ENCODE measurements at places on chromosomes 6 and 20. TPM values are rescaled to one million over a fixed set of nuclear protein-coding genes. Genes with fewer than 3 reads are reported as not detected.

DNA sequence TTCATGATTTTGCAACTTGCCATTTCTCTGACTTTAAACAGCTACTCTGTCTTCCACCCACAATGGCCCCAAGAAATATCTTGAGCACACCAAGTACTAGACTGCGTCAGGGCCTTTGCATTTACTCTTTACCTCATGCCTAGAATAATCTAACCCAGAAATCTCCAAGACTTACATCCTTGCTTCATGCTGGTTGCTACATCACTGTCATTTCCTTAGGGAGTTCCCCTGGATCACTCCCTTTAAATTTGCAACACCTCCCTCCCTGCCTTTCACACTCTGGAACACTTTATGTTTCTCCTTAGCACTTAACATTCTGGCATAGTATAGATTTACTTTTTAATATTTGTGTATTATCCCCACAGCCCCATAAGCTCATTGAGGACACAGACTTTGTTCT is 4.9 kb upstream of the ELOVL5 start:
- no peak for DNase-seq

SYCP2L gene
- total RNA-seq = 0.95 TPM

DNA sequence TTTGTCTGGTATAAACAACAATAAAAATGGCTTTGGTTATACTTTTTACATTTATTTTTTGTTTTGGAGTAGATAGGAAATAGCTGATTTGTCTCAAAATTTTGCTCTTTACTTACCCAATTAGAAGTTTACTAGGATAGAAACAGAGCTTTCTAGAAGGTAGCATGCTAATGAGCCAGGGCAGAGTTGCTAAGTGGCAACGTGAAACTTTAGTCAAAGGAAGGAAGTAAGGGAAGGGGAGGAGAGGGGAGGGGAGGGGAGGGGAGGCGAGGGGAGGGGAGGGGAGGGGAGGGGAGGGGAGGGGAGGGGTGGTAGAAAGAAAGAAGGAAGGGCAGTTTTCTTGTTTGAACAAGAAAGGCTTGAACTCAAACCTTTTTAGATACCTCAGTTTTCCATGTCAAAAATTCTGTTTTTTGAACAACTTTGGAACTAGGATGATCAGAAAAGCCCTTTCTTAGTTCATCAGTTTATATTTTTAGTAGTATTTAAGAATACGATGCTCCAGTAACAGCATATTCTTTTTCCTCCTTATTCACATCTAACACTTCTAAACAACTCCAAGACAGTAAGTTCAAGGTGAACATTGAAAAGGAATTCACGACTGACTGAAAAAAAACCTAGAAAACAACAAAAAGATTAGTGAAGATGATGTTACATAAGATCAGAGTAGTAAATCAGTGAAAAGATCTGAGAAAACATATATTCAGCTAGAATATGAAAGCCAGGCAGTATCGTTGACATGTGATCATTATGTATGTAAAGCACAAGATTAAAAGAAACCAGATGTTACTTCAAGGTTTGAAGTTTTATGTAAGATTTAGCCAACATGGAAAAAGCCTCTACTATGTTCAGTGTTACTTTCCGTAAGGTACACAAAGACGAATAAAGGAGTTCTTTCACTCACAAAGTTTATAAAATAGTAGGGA is 263.4 kb downstream of the ARHGAP18 start:
- DNase-seq = no peak

MROH8 gene
- total RNA-seq = 4.0 TPM

DNA sequence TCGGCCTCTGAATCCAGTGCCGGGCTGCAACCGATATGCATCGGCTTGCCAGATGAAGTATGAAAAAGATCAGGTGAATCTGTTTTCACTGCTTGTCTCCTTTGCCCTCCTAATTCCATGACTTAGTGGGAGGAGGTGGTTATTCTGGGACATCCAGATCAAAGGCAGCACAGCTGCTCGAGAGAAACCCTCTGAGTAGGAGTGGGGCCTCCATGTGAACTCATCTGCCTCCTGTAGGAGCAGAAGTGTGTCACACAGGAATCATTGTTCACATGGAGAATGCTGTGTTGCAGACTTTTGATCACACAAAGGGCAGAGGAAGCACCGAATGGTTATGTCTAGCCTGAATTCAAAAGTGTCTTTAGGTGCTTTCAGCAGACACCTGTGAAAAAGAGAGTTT is 73.1 kb upstream of the SLC22A1 start:
- DNase-seq = no peak

DNA sequence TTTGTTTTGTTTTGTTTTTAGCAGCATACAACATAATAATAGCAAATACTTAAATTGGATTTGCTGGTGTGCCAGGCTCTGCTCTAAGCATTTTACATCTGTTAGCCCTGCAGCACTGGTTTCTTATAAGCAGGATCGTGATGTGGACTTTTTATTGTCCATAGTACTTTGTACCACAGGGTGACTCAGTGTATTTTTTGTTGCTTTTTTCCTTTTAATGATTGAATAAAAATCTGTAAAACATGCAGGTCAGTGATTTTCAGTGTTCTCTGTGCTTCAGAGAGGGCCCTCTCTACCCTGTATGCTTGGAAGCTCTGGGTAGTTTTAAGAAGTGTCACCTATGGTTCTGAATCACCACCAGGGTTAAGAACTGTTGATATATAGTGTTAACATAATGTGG is 4.0 kb downstream of the NT5DC1 start:
- no peak for DNase-seq

DNA sequence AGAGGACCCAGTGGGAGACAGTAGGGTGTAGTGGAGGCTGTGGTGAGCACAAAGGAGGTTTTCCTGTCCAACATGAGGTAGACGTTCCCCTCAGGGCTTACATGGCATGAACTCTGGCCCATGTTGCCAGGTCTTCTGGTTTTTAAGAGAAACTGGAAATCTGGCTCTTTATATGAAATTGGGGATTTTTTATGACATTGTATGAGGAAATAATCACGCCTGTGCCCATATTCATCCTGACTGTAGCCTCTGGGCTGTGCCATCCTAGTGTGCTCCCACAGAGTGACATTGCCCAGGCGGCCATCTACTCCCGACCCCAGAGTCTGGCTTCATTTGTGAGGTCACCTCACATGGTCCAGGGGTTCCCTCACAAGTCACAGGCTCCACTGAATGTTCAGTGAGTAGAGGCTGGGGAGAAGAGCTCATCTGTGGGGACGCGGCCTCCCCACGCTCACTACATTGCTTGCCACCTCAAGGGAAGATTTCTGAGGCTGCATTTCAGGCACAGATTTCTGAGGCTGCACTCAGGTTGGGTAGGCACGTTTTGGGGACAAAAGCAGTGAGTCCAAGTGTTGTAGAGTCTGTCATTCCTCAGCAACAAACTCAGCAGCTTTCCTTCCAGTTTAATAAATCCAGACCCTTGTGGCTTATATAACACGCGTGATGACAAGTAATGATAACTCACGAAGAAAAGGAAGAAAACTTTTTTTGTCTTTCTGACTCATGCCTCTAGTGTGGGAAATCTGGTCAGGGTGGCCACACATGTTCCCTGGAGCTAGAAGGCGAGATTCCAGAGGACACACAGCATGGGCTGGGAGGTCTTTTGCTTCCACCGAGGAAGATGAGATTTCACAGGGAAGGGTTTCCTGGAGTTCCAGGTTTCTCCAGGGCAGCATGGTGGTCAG is 41.7 kb downstream of the SLC24A3 start:
- no peak for DNase-seq

DNA sequence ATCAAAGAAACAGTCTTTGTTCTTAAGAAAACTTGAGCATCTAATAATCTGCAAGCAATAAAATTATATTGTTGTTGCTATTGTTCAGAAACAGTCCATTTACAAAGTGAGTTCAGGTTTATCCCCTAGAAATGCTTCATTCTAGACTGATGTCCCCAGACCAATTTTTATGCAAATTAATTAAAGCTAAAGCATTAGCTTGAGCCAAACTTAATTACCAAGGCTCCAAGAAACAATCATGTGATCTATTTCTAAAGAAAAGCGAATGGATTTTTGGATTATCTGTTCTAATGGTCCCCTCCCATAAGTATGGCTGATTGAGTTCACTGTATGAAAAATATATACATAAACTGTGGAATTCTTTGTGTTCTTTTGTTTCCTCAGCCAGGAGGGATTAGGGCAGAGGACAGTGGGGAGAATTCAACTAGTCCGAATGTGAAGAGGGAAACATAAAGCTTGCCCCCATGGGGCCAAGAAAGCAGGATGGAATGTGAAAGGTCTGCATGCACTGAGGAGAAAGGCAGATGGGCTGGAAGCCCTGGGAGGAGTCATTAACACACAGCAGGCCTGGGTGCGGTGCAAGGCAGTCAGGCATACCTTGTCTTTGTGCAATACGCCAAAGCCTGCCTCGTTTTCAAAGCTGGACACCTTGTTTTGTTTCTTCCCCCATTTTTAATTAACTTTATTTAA is 597.1 kb downstream of the KIF16B start:
- no peak for DNase-seq

GRCh38 chr20:38132156-38132909 is 32.7 kb downstream of the TGM2 start:
- no peak for DNase-seq

HLA-DRB5 gene
- total RNA-seq = 7.8 TPM

DNA sequence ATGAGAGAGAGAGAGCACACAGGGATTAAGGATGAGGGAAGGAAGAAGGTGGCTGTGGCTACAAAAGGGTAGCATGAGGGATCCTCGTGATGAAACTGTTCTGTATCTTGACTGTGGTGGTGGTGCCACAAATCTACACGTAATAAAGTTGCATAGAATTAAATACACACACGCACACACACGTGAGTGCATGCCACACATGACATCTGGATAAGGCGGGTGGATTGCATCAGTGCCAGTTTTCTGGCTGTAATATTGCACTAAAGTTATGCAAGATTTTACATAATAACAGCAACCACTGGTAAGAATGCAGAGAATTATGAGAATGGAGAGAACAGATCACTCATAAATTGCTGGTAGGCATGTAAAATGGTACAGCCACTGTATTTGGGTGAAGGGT is 16.9 kb upstream of the STK35 start:
- no peak for DNase-seq

DNA sequence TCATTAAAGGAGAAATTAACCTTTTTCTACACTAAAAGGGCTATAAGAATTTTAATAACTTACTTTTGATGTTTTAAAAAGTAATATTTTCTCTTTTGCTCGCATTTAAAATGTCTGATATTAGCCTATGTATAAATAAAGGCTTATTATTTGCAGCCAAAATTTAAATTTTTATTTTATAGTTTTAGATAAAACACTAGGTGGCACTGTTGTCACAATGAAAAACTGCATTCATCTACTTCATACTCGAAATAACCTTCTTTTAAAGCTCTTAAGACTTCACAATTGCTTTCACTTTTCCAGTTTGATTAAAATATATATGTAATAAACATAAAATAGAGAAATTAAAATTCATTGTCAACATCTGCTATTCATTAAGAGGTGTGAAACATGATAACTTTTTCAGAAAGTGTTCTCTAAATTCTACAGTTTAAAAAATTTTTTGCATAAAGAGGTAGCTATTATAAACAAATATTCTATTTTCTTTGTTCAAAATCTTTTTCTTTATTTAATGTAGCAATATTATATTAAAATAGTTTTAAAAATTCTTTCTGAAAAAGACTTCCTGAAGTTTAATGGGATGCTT is 78.8 kb upstream of the DEFB112 start:
- no peak for DNase-seq

IRF4 gene
- total RNA-seq = 0.40 TPM

ADAM33 gene
- 150 TPM for total RNA-seq

PAK5 gene
- not detected for total RNA-seq

TMEM14B gene
- total RNA-seq = 57.9 TPM

DNA sequence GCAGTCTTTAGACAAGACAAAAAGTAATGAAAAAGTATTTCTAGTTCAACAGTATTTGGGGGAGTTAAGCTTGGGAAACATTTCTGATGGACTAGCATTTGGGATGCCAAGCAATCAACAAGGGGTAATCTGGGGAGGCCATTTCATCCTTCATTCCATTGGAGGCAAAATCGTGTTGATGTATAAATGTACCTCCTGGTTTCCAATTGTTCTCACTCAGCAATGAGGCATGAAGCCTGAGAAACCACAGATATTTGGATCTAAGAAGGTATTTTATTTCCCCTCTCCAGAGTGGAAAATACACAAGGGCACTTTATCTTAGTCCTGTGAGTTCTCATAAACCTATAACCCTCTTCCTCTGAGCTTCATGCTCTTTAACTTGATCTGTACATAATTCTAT is 68.2 kb downstream of the TBX18 start:
- DNase-seq = no peak

FKBP1C gene
- total RNA-seq = not detected

ELOVL4 gene
- 0.68 TPM for total RNA-seq
